ENCODE measurements at places on chromosomes 1 and 21.

DNA sequence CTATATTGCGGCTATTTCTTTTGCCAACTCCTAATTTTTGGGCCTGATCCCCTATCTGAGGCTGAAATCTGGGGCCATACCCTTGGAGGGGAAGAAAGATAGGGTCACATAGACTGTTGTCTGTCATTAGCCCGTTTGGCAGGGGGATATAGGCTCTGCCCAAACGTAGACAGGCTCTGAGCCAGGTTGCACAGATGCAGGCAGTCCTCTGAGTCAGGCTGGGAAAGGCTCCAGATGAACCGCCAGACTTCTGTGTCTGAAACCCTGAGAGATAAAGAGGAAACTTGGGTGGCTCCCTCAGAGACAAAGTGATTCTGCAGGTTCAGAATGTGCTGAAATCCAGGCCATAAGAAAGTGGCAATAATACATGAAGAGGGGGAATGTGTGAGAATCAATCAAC is 4.0 kb upstream of the CAP1 start:
- DNase-seq: no peak

DNA sequence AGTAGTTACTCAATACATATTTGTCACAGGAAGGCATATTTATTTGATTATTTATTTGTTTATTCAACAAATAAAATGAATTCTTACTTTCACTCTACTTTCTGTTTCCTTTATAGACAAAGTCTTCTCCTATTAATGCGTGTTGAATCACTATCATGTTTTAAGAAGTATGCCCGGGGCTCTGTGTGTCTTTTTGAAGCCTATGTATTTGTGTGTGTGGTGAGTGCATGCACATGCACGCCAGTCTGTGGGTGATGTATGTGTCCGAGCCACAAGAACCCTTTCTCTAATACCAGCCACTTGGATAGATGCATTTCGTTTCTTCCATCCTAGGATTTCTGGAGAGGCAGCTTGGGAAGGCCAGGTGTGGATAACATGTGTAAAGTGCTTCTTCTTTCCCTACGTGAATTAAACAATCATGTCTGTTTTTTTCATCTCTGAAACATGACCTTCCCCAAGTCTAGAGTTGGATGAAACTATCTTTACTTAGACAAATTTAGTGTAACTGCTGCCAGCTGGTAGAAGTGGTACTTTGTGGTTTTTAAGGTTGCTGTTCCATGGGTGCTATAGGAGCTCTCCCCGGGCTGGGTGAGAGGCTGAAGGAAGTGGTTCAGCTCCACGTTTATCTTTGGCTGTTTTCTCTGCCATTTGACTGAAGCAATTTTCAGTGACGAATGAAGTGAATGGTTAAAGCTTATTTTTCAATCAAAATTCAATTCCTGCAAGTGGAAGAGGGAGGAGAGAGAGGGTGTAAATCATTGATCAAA is 46.8 kb upstream of the PPM1J start:
- DNase-seq: no peak

DNA sequence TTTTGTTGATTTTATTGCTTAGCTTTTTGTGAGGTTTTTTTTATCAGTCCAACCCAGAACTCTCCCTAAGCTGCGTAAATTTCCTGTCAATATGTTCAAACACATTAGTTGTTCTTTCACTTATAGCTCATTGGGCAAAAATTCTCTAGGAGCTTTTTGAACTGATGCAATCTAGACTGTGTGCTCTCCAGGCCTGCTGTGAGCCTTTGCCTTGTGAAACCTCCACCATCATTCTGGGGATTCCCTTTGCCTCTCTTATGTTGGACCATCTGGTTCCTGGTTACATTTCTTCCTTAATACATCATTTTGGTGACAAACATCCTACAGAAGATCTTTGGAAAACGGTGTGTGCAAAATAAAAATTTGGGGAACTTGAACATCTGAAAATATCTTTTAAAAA is 247.2 kb downstream of the LRRC7 start:
- DNase-seq: no peak

- DNase-seq: peak; percentile 26
These were observed 23.6 kb upstream of the DNM3 start for GRCh38 chr1:171817511-171818265.

DNA sequence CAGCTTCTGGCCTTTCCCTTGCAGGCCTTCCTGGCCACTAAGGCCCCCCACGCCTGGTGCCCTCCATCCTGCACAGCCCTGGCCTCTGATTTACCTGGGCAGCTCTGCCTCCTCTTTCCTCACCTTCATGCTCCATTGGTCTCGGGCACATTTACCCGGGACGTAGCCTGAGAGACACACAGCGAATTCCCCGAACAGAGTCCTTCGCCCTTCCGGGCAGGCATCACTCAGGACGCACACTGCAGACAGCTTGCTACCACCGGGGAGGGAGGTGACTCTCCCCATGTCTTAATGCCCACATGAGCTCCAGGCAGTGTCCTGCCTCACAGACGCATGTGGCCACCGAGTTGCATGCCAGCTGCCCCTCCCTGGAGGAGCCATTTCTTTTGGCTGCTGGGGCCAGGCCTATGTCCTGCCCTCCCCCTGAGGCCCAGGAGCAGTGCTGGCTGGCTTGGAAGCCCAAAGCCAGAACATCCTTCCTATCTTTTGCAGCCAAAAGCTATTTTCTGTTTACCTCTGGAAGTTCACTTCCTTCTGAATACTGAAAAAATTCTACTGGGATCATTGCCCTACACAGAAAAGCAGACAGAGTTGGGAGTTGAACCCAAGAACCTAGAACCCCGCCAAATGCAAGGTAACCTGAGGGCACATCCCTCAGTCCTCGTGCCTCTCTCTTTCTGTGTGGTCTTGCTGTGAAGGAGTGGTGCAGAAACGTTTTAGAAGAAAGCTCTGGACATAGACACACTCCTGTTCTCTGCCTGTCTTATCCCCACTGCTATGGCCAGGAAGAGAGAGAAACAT is 209.5 kb downstream of the TOMM20 start:
- no peak for DNase-seq

- DNase-seq: no peak
These were observed 761 bp upstream of the UBE2J2 start for GRCh38 chr1:1274299-1274930.

All from activated T-cell treated with anti-CD3 and anti-CD28 coated beads for 24 hours (primary cell).